ENCODE measurements at places on chromosomes 3 and 15.

DNA sequence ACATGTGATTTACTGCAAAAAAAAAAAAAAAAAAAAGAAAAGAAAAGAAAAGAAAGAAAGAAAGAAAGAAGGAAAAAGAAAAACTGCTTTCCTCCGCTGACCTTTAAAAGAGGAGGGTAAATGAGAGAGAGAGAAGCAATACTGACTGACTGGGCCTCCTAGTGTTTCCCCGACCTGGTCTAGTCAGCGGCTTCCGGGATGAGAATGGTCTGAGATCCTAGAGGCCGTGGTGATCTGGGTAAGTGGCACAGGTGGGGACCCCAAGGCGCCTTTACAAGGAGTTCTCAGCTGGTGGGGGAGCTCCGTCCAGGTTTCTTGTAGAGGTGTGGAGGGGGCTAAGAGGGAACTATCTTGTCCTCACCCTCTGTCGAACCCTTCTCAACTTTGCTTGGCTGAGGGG lies 223.1 kb downstream of the MEIS2 start:
- DNase-seq, result no peak

DNA sequence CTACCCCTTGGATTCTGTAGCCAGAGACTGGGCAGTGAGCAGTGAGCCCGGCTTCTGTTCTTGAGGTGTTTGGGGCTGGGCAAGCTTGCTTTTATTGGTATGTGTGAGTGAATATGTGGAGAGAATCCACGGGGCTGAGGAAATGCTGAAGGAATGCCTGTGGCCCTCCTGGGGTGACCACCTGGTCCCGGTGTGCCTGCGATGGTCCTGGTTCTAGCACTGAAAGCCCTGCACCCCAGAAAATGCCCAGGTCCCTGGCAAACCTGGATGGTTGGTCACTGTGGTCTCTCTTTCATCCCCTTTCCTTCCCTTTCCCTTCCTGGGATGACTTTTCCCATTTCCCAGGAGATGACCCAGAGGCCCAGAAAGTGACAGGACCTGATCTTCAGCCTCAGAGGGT lies 4.2 kb downstream of the ZBTB47 start:
- no peak for DNase-seq

DNA sequence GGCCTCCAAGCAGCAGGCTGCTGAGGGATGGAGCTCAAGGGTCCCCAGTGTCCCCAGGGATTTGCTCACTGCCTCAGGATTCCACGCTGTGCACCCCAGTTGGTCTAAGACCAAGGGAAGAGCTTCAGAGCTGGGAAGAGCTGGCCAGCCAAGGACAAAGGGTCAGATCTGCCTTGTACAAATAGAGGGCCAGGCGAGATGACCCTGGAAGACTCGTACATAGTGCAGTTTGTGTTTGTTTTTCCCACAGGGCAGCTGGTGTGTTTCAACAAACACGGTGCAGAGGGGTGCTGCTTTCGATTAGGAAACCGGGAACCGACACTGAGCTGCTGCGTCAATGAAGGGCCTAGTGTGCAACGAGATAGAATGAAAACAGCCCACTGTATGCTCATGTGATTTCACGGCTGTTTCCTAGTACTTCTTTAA lies 56.1 kb upstream of the TRPM1 start:
- no peak for DNase-seq

DNA sequence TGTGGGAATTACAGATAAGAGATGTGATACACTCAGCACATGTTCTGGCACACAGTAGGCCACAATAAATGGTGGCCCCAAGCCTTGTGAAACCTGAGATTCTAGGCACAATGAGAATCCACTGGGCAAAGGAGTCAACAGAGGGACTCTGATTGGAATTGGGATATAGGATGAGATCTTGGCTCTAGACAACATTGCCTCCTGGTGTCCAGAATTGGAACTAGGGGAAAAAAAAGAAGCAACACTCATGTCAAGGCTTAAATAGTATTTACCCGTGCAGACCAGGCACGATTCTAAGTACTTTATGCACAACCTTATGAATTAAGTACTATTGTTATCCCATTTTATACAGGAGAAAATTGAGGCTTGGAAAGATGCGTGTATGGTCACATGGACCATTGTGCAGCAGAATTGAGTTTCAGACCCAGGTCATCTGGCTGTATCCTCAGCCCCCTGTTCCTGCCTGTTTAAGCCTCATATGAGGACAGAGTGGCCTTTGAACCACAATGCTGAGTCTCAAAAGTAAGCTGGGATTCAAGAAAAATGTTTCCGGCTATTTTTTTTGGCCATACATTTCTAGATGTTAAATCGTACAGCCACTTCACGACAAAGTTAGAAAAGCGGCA lies 124.8 kb downstream of the SV2B start:
- no peak for DNase-seq

- no peak for DNase-seq
Measured at GRCh38 chr3:186821429-186822387, 15.4 kb upstream of the RFC4 start.

- DNase-seq, result no peak
Measured at GRCh38 chr3:53353202-53353601, 5.9 kb upstream of the DCP1A start.

GRCh38 chr3:14507757-14508504 lies 32.2 kb downstream of the GRIP2 start:
- no peak for DNase-seq

- peak; percentile 89 for DNase-seq
Measured at GRCh38 chr3:157081626-157082210, 78.2 kb downstream of the CCNL1 start.

DNA sequence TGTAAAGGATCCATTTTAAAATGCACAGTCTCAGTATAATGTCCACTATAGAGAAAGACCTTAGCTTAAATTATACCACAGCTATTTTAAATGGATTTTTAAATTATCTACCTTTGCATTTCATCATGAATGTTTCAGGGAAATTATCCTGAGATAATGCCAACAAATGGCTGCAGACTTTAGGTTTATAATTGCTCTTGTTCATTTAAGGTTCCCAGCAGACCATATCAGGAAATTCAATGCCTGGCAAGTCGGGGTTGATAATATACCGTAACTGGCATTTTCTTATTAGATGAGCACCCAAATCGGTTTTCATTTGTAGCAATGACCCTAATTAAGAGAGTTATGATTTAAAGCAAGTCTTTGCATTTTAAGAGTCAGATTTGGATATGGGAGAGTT lies 227.1 kb upstream of the ARRDC4 start:
- DNase-seq, result no peak

GRCh38 chr3:43221076-43221475 lies 65.3 kb upstream of the SNRK start:
- no peak for DNase-seq

DNA sequence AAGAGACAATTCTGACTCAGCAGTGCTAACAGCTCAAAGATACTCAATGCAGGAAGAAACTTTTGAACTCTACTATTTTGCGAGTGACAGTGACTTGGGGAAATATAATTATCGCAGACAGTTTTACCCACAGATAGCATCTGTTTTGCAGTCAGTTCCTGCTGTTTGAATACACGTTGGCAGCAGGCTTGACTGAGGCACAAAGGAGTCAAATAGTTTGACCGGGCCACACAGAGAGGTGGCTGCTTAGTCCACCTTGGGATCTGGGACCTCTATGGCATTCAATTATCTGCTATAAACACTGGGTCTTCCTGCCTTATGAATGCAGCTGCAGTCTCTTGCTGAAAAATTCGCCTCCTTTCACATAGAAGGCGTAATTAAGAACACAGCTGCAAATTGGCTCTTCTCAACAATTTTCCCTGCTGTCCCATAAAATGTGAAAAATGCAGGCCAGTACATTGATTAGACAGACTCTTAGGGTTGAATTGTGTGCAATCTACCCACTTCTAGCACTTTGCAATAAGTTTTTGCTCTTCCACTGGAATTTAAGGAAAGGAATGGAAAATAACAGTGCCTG lies 56.5 kb downstream of the OTOL1 start:
- no peak for DNase-seq

- no peak for DNase-seq
Measured at GRCh38 chr15:57133127-57133968, 214.9 kb downstream of the TCF12 start.

GRCh38 chr15:38810686-38811085 lies 246.1 kb upstream of the RASGRP1 start:
- DNase-seq, result no peak

DNA sequence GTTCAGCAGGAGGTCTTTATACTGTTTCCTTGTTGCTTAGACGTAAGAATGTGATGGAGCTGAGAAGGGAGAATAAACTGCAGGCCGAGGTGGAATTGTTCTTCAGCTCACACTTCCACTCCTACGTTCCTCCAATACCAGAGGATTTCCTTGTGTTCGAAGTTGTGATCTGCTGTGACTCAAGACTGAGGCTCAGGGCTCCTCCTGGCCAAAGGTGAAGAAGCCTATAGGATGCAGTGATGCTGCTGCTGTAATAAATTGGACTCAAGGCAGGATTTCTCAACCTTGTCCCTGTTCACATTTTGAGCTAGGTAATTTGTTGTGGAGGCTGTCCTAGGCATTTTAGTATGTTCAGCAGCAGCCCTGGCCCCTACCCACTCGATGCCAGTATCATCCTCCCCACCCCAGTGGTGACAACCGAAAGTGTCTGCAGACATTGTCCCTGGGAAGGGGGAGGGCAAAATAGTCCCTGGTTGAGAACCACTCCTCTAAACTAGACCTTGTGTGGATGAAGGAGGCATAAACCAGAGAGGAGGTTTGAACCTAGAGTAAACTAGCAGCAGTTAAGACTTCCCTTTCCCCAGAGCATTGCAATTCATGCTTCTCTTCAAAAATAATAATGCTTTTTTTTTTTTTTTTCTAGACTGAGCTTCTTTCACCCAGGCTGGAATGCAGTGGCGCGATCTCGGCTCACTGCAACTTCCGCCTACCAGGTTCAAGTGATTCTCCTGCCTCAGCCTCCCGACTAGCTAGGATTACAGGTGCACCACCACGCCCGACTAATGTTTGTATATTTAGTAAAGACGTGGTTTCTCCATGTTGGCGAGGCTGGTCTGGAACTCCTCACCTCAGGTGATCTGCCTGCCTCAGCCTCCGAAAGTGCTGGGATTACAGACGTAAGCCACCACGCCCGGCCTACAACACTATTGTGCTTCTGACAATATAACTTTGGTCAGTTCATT lies 11.1 kb downstream of the RAP2B start:
- DNase-seq, result no peak

DNA sequence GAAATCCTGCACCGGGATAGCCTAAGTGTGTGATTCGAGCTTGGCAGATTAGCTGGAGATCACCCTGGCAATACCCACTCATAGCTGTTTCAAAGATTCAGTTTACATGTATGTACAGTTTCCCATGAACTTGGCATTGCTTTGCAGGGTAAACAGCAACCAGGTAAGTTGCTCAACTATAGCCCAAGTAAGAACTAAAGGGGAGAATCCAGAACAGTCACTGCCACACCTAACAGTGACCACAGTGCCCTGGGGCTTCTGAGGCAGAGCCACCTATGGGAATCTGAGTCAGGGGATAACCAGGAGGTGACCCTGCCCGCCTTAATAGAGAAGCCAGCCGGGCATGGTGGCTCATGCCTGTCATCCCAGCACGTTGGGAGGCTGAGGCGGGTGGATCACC lies 15.9 kb downstream of the CDAN1 start:
- no peak for DNase-seq

DNA sequence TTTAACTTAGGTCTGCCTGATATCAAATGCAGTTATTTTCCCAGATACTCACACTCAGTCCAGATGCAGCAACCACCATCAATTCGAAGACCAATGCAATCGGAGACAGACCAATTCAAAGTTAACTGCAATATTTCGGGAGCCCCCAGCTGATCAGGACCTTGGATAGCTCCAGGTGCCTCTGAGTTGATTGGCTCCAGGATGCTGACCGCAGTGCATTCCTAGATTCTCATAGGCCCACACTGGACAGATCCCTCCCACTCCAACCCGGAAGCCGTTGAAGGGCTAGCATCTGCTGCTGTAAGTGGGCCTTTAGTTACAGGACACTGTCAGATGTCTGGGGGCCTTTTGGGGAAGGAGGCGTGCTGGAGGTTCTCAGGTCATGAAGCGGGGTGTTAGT lies 89.5 kb upstream of the ATP2B2 start:
- peak; percentile 16 for DNase-seq

- DNase-seq, result no peak
Measured at GRCh38 chr3:156978481-156978961, 152.4 kb downstream of the LEKR1 start.

GRCh38 chr3:124512881-124513609 lies 217.2 kb upstream of the UMPS start:
- DNase-seq, result no peak

- DNase-seq, result no peak
Measured at GRCh38 chr15:52121006-52121405, 8.4 kb upstream of the BCL2L10 start.

- DNase-seq, result no peak
Measured at GRCh38 chr3:127899200-127899599, 15.8 kb upstream of the KBTBD12 start.

DNA sequence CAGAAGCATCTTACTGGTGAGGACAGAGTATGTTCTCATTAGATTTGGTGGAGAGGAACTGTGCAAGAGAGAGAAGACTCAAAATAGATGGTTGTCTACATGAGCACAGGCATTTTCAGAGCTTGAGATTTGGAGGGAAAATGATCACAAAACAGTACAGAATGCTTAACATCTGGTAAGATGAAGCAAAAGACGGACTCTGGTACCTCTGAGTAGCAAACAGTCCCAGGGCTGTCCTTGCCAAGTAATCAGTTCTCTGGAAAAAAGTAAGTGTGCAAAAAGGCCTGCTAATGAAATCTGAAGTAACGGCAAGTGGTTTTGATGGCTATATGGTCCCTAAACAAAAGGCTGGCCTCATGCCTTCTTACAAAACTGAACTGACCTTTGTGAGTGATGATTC lies 414.2 kb downstream of the CNTN4 start:
- no peak for DNase-seq

DNA sequence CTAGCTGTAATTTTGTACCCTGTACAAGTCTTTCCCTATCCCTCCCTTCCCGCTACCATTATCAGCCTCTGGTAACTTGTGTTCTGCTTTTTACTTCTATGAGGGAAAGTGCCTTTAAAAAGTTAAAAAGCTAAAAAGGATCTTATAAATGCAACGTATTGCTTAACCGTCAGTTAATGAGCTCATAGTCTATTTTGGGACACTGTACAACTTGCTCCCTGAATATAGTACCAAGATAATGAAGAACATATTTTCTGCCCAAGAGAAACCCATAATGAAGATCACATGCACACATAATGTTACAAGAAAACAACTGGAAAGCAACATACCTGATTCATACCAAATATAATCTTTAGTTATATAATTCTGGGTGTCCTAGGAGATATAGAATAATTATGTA lies 22.6 kb downstream of the ZIC1 start:
- DNase-seq, result no peak

DNA sequence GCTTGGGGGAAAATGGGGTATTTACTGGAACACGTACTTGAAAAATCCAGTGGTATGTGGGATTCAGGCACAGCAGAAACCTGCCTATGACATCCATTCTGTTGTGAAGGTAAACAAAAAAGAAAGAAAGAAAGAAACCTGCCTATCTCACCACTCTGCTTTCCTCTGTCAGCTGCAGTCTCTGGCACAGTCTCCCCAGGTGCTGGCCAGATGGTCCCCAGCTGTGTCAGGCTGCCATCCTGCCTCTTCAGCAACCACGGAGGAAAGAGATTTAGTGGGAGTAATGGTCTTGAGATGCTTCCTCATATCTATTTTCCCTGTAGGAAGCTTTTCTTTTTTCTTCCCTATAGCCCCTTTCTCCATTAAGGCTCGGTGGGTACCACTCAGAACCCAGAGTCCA lies 2.5 kb upstream of the PXYLP1 start:
- DNase-seq, result no peak
